GM12892 (cell line): ENCODE measurements at places on chromosomes 2 and 18.
A peak's percentile ranks its signal among the peaks of the same experiment; 100 is the strongest.

- DNase-seq, result no peak
These were observed 372.0 kb downstream of the GALNT13 start for GRCh38 chr2:154243685-154244084.

DNA sequence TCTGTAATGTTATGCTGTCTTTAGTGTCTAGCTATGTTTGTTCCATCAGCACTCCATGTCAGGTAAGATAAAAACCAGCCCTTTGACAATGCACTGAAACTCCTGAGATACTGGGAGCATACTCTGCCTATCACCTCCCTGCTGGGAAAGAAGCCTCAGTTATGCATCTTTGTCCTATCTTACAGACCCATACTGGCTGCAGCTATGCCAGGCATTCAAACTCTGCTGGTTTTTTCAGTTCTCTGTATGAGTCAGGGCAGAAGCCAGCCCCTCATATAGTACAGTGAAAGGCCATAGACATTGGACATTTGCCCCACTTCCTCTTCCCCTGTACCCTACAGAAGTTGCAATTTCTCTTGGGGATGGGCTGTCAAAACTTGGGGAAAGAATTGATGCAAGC lies 181.1 kb upstream of the RGPD4 start:
- DNase-seq, result no peak

DNA sequence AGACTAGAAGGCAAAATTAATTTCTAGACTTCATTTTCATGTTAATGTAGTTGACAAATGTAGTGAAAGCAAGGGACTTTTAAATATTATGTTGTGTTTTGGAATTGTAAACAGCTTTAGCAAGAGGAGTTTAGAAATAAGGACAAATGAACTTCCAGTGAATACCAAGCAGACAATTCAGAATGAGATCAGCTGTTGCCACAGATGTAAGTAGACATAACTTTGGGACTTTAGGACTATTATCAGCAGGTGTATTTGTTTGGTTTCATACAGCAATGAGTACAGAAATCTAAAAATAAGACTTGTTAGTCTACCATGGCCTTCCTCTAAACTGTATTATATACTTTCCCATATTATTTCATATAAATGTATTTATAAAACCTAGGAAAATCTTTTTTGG lies 34.2 kb upstream of the CCNT2 start:
- no peak for DNase-seq

- DNase-seq, result no peak
These were observed 352.6 kb downstream of the TNS1 start for GRCh38 chr2:217650229-217650628.

GRCh38 chr2:78779761-78780160 lies 245.7 kb upstream of the REG3G start:
- no peak for DNase-seq

DNA sequence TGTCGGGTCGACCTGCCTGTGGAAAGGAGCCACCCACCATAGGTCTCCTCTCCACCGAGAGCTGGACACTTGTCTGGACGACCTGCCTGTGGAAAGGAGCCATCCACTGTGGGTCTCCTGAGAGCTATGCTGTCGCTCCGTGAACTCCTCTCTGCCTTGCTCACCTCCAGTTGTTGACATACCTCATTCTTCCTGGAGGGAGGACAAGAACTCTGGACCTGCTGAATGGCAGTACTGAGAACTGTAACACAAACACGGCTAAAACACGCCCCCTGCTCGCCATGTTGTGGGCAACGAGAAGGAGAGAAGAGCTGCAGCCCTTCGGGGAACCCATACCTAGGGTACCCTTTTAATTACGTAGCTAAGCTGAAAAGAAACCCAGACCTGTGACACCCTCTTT lies 77.6 kb downstream of the PTPN4 start:
- no peak for DNase-seq

- no peak for DNase-seq
These were observed 88.6 kb upstream of the GPC1 start for GRCh38 chr2:240346753-240347372.

GRCh38 chr18:38909972-38910371 lies 1344.4 kb upstream of the CELF4 start:
- no peak for DNase-seq

- no peak for DNase-seq
These were observed 28.8 kb downstream of the ADCY3 start for GRCh38 chr2:24891201-24891600.

DNA sequence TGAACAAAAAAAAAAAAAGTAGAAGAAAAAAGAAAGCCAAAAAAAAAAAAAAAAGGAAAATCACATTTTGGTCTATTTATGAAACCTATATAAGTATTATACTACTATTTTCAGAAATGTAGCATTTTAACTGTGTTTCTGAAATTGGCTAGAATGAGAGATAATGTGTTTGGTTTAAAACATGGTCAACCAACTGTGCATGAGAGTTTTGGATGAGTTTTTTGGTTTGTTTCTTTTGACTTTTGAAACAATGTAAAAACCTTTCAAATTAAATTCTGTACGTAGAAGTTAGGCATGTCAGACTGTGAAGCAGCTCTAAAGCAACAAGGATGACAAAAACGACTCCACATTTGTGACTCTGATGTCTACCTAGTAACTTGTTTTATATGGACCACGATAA lies 34.6 kb downstream of the SPC25 start:
- DNase-seq, result no peak

DNA sequence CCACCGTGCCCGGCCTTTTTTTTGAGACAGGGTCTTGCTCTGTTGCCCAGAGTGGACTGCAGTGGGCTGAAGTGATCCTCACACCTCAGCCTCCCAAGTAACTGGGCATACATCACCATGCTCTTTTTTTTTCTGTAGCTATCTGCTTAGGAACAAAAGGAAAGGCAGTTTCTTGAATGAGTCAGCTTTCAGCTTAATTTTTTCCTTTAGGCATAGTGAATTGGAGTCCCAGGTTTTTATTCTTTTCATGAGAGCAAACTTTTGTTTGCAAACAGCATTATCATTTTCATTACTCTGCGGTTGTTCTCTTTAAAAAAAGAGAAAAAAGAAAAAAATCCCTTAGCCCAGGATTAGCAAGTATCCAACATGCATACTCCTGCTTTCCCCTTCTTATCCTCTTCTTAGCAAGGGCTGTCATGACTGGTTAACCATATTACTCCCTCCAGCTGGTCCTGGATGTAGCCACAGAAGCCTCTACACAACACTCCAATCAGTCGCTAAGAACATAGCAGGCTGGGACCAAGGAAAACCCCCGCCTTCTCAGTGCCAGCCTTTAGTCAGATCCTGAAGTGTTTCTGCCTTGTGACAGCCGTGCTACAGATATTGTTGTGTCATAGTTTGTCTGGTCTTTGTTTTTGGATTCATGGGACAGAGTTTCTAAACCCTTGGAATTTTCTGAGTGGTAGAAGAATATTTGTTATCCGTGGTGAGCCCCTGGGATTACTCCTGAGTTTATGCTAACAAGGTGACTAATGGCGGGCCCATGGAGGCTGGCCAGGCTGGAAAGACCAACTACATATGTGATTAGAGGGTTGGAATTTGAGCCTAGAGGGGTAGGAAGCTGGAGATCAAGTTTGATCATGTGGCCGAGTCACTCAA lies 23.3 kb upstream of the ST3GAL5 start:
- no peak for DNase-seq

DNA sequence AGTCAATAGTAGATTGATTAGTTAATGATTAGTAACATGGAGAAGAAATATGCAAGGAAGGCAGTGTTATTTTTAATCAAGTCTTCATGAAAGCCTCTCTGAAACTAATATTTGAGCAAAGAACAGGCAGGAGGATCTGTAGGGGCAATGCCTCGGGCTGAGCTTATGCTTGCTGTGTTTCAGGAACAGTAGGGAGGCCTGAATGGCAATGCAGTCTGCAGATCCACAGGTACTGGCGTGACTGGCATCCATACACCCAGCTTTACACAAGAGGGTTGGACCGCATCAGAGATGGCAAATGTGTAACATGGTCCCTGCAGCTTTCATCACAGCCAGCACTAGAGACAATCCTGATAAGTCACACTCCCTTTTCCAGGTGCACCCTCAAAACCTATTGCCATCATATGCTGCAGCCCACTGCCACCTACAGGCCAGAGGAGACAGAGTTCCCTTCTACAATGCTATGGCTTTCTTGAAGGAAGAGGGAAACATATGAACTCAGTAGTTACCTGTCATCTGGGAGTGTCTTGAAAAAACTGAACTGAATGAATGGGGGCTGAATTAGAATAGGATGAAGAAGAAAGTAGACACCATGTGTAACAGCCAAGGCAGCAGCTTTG lies 582.4 kb upstream of the RAB6C start:
- DNase-seq, result no peak

GRCh38 chr2:240557101-240557751 lies 562 bp downstream of the ANKMY1 start:
- DNase-seq, result peak; percentile 14

GRCh38 chr2:72623481-72623880 lies 202.4 kb downstream of the EXOC6B start:
- no peak for DNase-seq

- no peak for DNase-seq
These were observed 47.4 kb downstream of the TRPM8 start for GRCh38 chr2:233964581-233964980.

- DNase-seq, result peak; percentile 52
These were observed 21.7 kb upstream of the EFHD1 start for GRCh38 chr2:232611559-232612218.

DNA sequence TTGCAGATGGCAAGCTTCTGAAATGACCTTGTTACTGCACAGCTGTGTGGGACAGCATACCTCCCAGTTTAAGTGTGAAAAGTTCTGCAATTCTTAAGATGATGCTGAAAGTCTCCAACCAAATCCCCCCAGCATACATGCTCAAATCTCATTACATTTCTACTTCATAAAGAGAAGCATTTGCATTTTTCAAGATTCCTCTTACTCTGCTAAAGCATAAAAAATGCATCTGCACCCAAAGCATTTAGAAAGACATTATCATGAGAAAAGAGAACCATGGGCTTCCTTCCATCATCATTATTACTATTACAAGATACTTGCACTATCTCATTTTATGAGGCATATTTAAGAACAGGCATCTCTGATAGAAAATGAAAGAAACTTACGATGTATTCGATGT lies 236.9 kb upstream of the REV1 start:
- no peak for DNase-seq

DNA sequence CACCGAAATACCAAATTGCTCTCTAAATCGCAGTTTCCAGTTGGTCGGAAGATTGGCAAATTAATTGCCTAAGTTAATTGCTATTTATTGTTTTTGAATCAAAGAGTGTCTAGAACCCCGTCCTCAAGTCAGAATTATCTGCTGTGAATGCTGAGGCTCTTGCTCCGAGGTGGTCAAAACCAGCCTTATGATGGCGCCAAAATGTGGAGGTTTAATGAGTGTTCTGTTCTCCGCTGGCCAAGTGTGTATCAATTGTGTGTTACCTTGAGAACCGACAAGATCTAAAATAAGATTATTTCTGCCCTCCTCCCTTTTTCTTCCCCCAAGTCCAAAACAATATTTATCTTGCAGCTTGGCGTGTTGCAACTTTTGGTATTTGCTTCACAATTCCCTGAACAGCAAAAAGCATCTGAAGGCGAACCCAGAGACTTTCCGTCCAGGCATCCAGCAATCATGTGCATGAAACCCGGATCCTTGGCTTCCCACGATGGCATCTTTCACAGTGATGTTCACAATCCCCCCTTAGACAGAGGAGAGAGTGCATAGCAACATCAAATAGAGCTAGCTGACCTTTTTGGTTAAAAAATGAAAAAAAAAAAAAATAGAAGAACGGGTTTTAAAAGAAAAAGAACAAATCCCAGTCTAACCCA lies 323.0 kb downstream of the MYCN start:
- DNase-seq, result no peak

GRCh38 chr2:156797832-156798231 lies 361.7 kb downstream of the GPD2 start:
- DNase-seq, result no peak

GRCh38 chr2:232569541-232569940 lies 19.1 kb downstream of the EIF4E2 start:
- no peak for DNase-seq

- no peak for DNase-seq
These were observed 13.8 kb downstream of the HS1BP3 start for GRCh38 chr2:20637147-20637546.

GRCh38 chr18:13280070-13280795 lies 61.7 kb downstream of the LDLRAD4 start:
- no peak for DNase-seq
